CD4-positive, alpha-beta T cell treated with Interleukin-6 for 4 hours (primary cell): ENCODE measurements at places on chromosomes 11 and 22.

- DNase-seq = no peak
Measured at GRCh38 chr22:46539169-46539568, 1.7 kb upstream of the CELSR1 start.

DNA sequence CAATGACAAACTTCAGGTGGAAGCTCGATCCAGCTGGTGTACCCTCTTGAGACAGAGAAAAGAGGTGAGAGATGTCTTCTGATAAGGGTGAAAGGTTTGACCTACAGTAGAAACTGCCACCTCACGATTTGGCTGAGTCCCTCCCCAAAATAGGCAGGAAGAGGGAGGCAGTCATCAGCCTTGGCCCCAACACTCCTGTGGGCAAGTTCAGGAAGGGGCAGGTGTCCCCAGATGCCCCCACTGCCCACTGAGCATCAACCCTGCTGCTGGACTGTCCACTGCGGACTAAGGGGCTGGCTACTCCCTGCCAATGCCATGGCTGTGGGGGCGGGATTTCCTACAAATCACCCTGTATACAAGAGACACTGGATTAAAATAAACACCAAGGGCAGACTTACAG is 441.4 kb downstream of the BUD13 start:
- no peak for DNase-seq

DNA sequence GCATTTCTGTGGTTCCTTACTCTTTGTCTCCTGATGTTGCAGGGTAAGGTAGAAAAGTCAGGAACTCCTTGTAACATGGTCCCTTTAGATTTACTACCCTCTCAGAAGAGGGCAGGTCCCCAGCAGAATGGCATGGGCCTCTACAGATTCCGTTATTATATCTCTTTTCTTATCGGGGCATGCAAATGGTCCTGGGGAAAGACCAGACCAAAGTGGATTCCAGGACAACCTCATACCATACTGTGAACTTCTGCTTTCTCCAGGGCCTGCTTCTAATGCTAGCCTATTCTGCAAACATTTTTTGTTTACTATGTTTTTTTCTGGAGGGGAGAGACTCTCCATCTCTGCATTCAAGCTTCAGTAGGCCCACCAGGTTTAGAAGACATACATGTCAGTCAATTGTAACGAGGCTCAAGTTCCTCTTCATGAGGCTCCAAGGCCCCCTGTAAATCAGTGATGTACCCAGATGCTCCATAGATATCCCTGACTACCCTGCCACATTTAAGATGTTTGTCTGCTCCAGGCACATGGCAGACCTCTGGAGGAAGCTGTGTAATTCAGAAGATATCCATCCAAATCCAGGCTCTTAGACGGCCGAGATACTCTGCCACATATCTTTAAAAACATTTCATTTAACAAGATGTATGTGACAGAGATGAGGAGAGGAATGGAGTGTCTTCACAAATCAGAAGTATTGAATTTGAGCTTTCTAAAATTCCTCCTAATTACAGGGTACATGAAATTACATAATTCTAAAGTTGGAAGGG is 8.5 kb upstream of the ME3 start:
- no peak for DNase-seq

- DNase-seq = no peak
Measured at GRCh38 chr11:125329786-125330185, 165.2 kb downstream of the PKNOX2 start.

DNA sequence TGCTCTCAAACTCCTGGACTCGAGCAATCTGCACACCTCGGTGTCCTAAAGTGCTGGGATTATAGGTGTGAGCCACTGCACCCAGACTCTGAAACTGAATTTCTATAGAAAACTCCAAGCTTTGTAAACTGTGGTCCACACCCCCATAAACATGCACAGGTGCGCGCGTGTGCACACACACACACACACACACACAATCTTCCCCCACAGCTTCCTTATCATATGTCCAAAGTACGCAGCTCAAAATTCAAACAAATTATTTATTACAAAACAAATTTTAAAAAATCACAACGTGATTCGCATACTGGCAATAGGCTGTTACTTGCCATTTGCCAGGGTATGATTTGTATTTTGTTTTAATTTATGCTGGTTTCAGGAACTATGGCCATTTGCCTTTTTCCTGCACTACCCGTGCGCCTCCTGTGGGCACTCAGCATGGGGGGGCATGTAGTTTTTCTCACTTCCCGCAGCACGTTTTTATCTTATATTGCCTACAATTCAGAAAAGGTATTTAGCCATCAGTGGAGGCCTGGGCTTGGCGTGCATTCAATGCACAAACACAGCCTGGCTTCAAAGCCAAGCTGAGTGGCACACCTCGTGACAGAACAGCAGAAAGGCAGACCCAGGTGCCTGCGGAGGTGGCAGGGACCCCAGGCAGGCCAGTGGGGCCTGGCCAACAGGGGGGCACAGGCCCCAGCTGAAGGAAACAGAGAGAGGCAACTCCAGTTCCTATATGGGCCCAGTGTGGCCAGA is 10.8 kb upstream of the SNX32 start:
- DNase-seq = no peak

DNA sequence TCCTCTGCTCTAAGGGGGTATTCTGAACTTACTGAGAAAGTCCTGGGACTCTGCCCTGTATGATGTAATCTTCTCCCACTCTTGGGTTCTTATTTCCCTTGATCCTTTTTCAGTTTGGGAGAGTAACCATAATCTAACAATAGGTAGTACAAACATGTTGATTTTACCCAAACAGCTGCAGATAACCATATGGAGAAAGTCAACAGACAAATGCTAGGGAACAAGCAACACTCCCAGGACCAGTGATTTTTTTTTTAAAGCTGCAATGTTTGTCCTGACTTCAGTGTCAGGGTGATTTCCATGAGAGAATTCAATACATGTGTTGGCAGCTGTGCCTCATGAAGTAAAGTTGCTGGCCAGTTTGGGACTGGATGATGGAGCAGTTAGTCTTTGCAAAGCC is 156.5 kb downstream of the FCHSD2 start:
- DNase-seq = no peak

DNA sequence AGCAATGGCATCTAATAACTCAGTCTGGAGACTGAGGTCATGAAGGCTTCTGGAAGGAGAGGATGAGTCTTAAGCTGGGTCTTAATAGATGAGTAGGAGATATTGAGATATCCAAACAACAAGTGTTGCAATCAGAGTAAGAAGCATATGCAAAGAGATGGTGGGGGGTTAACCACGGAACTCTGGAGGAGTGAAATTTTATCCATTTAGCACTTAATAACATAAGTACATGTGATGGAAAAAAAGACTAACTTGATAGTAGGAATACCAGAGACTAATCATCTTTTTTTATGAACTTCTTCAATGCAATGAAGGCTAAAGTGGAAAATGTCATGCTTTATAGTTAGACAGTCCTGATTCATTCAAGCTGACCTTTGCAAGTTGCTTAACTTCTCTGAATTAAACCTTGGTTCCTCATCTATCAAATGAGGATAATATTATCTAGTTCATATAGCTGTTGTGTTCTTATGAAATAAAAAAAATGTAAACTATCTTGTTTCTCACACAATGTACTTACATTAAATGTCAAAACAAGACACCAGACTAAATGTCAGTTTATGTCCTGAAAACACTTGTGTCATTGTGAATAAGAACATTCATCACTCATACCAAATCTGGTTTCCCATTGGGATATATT is 403.1 kb upstream of the CCDC90B start:
- DNase-seq = no peak

GRCh38 chr11:73234471-73235181 is 16.5 kb downstream of the P2RY2 start:
- DNase-seq = no peak

- DNase-seq = no peak
Measured at GRCh38 chr11:119891055-119891768, 162.2 kb upstream of the NECTIN1 start.

- no peak for DNase-seq
Measured at GRCh38 chr11:73281201-73281741, 9.1 kb downstream of the P2RY6 start.

- DNase-seq = no peak
Measured at GRCh38 chr22:44372611-44373010, 59.9 kb upstream of the SHISAL1 start.

GRCh38 chr11:47955061-47955755 is 25.2 kb upstream of the PTPRJ start:
- DNase-seq = no peak

GRCh38 chr11:83317757-83318690 is 31.9 kb upstream of the CCDC90B start:
- DNase-seq = no peak

DNA sequence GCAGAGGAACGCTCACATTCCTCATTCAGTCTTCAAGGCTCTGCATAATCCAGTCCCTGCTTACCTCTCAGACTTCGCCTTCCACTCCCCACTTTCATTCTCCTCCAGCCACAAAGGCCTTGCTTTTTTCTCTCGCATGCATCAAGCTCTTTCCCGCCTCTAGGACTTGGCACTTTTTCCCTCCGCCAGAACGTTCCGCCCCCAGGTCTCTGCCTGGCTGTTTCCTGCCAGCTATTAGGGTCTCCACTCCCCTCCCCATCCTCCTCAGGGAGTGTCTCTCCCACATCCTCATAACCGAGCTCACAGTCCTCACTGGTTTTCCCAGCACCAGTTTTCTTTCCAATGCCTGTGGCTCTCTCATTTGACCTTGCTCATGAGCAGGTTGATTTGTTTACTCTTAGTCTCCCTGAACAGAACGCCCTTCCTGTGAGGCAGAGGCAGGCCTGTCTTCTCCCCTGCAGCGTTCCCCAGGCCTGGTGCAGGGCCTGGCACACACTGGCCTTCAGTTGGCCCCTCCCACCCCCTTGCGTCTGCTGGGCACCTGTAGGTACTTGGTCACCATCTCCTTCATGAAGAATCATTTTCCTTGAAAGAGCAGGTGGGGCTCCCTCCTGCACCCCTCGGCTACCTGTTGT is 75.2 kb downstream of the RTL6 start:
- no peak for DNase-seq

DNA sequence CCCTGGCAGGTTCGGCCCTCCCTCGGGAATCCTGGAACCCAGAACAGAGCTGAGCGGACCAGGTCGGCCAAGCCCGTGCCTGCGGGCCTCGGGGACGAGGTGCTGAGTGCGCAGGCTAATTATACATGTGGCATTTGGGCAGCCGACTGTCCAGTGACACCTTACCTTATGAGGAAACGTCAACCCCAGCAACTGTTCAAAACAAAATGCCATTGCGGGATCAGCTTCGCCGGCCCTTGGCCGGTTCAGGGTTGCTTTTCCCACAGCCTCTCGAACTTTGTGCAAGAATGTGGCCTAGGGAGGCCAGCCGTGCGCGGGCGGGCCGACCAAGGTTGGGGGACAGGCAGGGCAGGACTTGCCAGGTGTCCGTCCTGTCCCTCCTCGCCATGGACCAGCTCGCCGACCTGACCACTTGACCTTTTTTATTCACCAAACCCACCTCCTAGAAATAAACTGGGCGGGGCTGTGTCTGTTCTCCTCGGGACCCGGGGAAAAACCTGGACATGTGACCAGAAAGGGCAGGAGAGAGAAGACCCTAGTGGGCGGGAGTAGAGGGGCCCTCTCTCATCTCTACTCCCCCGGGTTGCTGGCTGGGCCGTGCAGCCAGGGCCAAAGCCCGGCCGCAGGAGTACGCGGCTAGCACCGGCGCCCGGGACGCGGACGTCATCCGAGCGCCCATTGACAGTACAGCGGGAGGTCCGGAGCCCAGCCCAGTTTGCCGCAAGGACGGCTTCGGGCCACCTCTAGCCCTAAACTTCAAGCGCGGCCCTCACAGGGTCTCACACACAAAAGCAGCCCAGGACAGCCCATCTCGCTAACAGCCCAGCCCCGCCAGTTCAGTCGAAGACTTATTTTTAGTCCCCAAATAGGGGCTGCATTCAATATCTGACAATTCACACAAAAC is 134.3 kb upstream of the C11orf58 start:
- no peak for DNase-seq

- DNase-seq = no peak
Measured at GRCh38 chr22:25148149-25148691, 51.4 kb upstream of the CRYBB3 start.

GRCh38 chr22:38243007-38243765 is 29.6 kb downstream of the TMEM184B start:
- DNase-seq = no peak

DNA sequence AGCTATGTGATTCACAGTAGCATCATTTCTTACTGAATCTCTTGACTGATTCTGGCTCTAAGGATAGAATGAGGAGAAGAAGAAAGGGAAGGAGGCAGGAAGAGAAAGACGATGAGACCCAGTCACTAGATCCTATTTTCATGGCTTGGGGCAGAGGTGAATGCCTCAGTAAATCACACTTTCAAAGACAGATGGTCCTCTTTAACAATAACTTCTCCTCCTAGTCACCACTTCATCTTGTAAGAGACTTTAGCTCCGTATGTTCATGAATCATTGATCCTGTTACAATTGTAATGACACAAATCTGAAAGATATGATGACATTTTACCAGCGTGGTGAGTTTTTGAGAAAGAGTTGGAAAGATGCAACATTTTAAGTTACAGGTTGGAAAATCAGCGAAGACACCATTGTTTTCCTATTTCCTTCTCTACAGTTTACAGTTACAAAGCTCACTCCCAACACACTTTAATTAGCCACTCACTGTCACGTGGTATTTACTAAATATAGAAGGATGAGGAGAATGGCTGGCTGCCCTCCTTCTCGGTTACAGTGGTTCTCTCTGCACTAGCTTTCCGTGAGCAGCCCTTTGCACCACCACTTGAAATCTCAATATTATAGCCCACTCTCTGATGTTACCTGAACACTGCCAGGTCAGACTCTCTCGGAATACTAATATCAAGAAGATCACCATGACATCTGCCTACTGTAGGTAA is 205.8 kb downstream of the CADM1 start:
- DNase-seq = no peak

GRCh38 chr11:16895306-16895705 is 118.9 kb downstream of the PLEKHA7 start:
- DNase-seq = no peak

DNA sequence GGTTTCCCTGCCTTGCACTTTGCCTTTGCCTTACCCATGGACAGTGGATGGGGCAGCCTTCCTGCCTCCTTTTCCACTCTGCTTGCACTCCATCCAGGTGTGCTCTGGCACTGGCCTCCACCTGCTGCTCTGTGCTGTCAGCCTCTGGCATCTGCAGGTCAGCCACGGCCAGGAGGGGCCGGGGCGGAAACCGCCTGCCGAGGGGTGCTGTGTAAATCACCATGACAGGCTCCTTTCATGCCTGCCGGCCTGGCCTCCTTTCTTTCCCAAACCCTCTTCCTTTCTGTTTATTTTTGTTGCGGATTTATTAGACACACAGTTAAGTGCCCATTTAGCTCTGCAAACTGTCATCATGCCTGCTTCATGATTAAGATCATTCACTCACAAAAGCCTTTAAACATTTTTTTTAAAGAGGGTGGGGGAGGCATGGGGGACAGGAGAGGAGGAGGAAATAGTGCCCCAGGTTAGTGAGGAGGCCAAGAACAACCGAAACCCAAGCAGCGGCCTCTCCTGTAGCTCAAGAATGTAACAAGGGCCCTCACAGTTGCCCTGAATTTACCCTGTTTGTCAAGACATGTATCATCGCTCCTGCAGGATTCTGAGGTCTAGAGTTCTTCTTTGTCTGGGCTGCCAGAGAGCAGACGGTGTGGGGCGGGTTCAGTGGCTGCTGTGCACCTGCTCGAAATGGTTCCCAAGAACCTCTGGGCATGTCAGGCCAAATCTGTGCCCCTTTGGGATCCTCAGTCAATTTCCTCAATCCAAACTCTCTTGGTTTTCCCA is 83.3 kb downstream of the BARX2 start:
- no peak for DNase-seq
